ENCODE measurements at places on chromosomes 2 and 18.

- DNase-seq: no peak
These were observed 62.6 kb upstream of the PAX8 start for GRCh38 chr2:113341191-113341869.

DNA sequence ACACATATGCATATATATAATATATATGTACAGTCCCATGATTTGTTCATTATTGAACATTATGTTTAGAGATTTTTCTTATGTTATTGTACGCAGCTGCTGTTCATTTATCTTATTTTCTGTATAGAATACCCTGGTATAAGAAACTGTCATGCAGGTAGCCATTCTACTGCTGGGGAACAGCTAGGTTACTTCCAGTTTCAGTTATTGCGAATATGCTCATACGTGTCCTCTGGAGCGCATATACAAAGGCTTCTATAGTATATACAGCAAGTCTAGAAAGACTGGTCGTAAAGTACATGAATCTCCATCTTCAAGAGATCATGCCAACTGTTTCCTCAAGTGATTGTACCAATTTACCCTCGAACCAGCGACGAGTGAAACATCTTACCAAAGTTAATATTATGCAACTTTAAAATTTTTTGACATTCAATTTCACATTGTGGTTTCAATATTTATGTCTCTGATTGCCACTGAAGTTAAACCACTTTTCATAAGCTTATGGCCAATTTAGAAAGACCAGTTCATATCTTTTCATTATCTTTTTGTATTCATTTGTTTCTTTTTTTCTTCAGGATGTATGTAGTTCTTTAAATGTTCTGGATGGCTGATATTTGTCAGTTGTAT, 53.5 kb downstream of the RDH14 start:
- no peak for DNase-seq

DNA sequence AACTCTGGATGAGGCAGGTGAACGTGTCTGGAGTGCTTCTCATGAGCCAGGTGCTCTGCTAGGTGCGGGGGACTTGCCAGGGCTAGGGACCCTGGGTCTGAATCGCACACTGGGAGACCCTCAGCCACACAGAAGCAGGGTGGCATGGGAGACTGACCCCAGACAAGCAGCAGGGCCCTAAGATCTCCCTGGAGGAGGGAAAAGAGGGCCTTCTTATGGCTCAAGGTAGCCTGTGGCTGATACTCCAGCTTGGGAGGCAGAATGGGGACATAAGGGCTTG, 12.8 kb upstream of the CIB4 start:
- no peak for DNase-seq

GRCh38 chr2:145596416-145596815, 1076.5 kb upstream of the ZEB2 start:
- no peak for DNase-seq

DNA sequence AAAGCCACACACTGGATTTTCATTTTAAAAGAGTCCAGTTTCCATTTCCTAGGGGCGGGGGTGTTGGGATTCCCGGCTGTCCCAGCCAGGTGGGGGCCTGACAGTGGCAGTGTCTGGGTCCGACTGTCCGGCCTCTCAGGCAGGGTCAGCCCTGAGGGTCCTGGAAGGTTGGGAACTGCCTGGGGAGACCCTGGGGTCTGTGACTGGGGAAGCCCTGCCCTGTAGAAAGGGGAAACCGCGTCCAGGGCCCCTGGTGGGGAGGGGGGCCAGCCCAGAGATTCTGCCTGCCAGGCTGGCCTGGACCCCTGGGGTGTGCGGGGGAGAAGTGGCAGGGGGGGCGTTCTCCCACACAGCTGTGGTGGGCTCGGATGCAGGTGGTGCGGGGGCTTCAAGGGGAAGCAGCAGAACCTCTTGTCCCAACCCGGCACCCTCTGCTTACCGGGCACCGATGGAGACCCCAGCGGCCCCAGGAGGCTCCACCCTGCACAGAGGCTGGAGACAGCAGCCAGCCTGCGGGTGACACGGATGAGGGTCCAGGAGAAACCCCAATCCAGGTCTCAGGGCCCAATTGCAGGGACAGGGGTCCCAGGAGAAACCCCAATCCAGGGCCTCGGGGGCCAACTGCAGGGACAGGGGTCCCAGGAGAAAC, 4.9 kb downstream of the RTP5 start:
- no peak for DNase-seq

DNA sequence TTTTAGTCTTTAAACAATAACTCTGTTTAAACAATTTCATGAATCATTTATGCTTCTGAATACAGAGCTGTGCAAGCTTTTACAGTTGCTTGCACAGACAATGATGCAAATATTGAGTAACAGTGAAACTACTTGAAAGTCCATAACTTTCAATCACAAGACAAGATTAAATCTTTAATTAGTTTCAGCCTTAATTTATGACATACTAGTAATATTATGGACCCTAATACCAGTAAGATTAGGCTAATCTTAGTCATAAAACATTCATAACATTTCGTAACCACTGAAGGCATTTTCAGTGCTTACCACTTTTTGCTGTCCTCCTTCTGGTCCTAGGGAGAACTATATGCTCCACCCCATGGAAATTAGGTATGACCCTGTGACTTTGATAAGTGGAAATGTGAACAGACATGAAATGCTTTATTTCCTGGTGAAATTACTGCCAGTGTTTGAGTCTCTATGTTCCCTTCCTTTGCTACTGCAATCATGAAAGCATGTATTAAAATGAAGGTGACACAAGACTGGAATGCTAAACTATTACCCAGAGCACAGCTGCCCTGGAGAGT, 1.8 kb upstream of the COBLL1 start:
- no peak for DNase-seq

GRCh38 chr2:55771612-55772011, 78.0 kb upstream of the PNPT1 start:
- no peak for DNase-seq

- DNase-seq: no peak
These were observed 533.4 kb downstream of the ERBB4 start for GRCh38 chr2:212005085-212005671.

GRCh38 chr2:63767307-63767706, 74.4 kb upstream of the UGP2 start:
- no peak for DNase-seq

GRCh38 chr18:3867864-3868311, 417.9 kb downstream of the TGIF1 start:
- no peak for DNase-seq

DNA sequence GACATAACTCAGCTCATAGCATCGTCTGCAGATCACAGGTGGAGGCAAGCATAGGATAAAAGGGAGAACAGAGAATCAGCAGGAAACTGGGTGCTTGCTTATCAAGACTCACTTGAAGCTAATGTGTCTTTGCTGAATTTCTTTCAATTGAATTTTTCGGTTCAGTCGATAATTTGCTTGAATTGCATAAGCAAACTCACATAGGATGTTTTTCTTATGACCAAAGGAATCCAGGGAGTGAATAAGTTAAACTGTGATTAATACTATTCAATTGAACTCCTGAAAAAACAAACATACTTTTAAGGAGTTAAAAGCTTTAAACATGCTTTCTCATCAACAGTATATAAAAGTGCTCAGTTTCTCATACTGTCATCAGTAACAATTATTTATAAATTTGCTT, 707.1 kb upstream of the ACVR2A start:
- DNase-seq: no peak

DNA sequence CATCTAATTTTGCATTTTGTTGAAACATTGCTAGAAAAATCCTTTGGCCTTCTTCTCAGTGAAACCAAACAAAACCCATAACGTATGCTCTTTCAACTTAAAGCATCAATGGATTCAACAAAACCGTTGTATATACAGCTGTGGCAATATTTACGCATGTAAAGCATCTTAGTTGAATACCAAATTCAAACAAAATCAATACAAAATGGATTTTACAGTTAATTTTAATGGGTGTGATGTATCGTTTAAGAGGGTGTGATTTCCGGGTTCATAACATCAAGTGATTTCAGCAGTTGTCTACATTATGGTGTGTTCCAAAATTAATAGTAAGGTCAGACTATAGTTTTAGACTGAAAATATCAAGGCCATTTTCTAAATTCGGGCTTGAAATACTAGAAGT, 198.2 kb downstream of the TGIF1 start:
- no peak for DNase-seq

GRCh38 chr2:37156071-37156856, 516 bp downstream of the EIF2AK2 start:
- no peak for DNase-seq

- no peak for DNase-seq
These were observed 144.8 kb upstream of the CYP26B1 start for GRCh38 chr2:72292433-72292832.

GRCh38 chr2:168851674-168852320, 38.4 kb downstream of the SPC25 start:
- DNase-seq: no peak

DNA sequence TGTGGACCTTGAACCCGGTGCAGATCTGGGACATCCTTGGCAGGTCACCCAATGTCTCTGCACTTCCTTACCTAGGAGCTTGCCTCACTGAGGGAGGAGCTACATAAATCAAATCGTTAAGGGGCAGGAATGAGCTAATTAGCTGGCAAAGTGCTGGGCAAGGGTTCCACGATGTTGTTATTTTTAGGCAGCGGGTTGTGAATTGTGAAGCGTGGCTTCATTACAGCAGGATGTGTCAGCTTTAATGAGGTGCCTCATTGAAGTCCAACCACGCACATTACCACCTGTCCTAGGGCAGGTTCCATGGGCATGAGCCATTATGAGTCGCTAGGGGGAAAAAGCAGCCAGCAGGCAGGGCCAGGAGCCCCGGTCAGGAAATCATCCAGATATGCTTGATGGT, 127.0 kb upstream of the AGAP1 start:
- DNase-seq: no peak

DNA sequence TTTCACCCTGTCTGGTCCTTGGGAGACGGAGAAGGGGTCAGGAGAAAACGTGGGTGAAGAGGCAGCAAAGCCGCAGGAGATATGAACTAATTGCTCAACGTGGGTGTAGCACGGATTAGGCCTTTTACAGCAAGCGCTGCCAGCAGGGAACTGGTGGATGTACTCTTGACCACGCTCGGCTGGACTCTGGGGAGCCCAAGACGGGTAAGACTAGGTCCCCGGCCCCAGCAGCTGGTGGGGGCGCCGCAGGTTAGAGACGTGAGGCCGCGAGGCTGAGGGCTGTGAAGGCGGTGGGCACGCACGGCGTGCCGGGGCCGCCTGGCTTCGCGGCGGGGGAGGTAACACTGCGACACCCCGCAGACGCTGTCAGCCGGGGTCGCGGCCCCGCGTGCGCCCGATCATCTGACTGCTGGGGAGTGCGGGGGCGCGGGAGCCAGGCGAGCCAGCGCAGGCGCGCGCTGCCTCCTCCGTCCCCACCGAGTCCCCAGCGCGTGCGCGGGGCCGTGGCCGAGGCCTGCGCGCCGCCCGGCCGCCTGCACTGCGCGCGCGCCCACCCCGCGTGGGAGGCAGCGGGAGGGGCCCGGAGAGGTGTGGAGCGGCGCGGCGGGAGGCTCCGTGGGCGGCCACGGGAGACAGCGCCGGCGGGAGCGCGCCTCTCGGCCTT, at the start of gene CLIP4:
Gene CLIP4, plus strand, starts transcription at position 470 of the 664 bp plus-strand sequence. CDS start 5,974 bp downstream, outside the sequence.
- DNase-seq: no peak

- no peak for DNase-seq
These were observed 33.4 kb upstream of the LPIN2 start for GRCh38 chr18:3046216-3046808.

GRCh38 chr2:65122313-65122712, 7.6 kb downstream of the RAB1A start:
- DNase-seq: no peak

GRCh38 chr2:199836943-199837342, 14.0 kb downstream of the FTCDNL1 start:
- no peak for DNase-seq

DNA sequence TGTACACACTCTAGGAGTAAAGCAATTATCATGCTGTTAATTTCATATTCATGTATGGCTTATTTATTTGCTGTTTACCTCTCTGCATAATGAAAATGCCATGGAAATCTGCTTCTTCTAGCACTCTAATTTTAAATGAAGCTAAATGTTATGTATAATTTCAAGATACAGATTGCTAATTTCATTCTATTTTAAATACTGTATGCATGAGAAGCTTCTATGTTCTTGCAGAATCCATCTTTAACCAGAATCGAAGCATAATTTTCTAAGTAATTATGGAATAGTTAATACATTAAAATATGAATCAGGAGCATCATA, 127.2 kb downstream of the UBE2E3 start:
- no peak for DNase-seq

DNA sequence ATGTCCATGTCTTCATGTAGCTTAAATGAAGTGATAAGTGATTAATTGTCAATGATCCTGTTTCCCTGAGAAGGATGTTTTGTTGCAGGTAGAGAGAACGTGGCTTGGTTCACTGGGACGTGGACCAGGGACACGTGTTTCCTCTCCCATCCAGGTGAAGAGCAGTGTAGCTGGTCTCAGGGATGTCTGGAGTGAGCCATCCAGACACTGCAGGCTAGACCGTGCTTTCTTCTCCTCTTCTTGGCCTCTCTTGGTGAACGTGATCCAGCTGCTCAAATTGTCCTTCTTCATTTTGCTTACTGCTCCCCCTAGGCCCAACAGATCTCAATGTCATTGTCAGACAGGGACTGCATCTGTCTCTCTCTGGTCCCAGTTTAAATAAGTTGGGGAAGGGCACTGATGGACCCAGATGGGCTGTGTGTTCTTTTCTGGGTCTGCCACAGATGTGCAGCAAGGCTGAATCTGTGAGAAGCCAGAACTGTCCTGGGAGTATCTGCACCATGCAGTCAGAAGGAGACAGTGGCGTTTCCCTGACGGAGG, 263.8 kb downstream of the CYRIA start:
- no peak for DNase-seq

DNA sequence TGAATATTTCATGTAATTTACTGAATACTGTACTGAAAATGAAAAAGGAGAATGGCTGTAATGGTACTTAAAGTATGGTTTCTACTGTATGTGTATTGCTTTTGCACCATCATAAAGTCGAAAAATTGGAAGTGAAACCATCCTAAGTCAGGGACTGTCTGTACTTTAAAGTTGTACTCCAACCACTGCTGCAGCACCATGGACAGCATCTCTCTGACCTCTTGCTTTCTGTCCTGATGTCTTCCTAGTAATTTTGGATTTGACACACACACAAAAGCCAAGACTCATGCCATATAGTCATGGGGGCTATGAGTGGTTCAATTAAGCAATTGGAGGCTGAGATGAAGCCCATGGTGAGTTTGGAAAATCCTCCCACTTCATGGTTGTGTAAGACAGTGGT, 256.3 kb upstream of the PKDCC start:
- no peak for DNase-seq

DNA sequence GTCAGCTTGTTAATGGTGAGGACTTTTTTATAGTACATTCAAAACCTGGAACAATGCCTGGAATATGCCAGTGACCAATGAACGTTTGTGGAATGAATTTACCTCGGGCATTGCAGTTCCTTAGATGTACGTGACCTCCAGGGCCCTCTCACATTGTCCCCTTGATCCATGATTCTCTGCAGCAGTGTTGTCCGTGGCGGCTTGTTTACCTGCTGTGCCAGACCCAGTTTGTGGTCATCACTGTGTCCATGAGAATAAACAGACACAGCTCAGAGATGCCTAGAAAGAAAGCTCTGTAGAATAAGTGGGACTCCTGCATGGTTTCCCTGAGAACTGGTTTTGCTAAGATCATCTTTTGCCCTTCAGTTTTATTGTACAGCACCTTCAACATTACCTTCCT, 1132.2 kb downstream of the DPP10 start:
- DNase-seq: no peak

- DNase-seq: no peak
These were observed 78.4 kb downstream of the KANSL1L start for GRCh38 chr2:210092791-210093190.
